Neural crest cell (in vitro differentiated cells): ENCODE measurements at places on chromosomes 7 and 10. TPM values are rescaled to one million over a fixed set of nuclear protein-coding genes. Genes with fewer than 3 reads are reported as not detected.

GRCh38 chr10:89642193-89642592, 2.8 kb downstream of the PANK1 start:
- no peak for DNase-seq

- no peak for DNase-seq
Observed at GRCh38 chr7:134351424-134351823, 34.7 kb upstream of the SLC35B4 start.

EBLN1 gene
- not detected in 2 replicates for total RNA-seq

- DNase-seq = no peak
Observed at GRCh38 chr10:124465003-124465776, 3.6 kb downstream of the LHPP start.

DNA sequence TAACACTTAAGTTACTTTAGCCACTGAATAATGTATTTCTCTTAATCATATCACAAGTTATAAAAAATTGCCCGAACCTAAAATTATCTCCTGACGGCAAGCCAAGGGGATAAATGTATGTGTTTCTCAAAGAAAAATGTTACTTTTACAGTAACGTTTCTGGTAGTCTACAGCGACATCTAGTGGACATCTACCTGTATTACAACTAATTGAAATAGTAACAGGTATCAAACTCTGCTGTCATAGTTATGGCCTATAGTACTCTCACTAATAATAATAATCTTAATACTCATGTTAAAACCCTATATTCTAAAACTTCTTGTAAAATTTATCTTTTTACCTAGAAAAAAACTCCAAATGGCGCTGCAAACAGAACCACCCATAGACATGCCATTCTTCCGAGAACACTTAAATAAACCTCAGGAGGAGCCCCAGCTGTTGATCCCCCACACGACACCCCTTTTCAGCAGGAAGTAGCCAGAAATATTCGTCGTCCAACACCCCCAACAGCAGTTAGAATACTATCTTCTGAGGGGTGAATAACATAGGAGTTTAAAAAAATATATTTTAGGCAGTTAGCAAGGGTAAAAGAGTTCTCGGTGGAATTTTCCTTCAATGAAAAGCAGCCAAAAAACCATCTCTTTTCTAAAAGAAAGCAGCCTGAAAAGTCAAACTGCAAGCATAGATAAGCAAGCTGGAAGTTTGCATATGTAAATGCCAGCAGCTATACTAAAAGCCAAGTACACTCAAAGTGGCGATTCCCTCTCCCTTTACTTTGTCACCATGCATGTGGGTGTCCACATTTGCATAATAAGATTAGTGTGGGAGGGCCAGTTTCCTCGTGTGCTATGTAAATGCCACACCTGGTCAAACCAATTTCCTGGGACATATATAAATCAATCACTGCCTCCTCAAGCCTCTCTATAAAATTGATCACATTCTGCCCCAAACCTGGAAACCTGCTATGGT, 40.5 kb upstream of the ZNF107 start:
- no peak for DNase-seq

DNA sequence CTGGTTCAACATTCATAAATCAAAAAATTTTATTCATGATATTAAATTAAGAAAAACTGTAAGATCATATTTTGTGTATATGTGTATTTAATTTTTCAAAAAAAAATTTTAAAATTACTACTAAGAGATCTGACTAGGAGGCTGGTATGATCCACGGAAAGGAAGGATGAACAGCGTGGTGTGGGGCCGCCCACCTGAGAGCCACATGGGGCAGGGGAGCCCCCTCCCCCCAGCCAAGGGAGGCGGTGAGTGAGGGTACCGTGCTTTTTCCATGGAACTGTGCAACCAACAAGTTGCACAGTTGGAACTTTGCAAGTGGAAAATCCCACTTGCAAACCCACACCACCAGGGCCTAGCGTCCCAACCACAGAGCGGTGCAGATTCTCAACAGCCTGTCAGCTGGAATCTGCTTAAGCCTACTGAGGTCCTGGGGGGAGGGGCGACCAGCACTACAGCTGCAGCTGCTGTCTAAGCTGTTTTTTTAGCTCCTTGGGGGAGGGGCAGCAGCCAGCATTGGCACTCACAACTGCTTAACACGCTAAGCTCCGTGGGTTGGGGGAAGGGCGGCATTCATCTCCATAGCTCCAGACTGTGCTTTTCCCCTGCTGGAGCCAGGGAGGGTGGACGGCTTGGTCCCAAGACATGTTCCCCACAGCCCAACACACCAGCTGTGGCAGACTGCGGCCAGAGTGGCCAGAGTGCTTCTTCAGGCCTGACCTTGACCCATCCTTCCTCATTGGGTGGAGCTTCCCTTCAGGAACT, 94.2 kb upstream of the IGFBP3 start:
- peak; percentile 54 for DNase-seq

GRCh38 chr10:78776756-78777155, 292.0 kb upstream of the ZMIZ1 start:
- no peak for DNase-seq

FGL2 gene
- total RNA-seq = not detected in 2 replicates

DNA sequence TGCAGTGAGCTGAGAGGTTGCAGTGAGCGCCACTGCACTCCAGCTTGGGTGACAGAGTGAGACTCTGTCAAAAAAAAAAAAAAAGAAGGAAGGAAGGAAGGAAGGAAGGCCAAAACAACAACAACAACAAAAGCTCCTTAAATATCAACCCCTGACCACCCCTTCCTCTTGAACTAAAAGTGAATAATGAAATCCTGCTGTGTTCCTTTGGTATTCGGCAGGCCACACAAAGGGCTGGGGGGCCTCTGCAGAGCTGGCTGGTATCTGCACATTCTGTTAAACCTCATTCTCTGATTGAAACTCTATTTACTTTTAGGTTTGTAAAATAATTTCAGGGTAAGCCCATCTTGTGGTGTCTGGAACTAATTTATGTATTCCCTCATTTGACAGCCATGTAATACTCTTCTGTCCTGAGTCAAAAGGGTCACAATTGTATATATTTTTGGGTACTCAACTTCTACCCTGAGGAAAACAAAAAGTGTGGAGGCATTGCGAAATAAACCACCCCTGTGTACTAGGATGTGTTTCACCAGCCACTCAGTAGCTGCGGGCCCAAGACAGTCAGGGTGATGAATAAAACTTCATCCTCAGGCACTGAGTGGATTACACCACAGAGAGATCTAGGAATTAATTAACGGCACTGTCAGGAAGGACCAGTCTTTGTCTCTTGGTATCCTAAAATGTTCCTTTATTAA, 446.4 kb upstream of the PFKP start:
- no peak for DNase-seq

WAPL gene
- 54.0 and 55.4 TPM in 2 replicates for total RNA-seq

MLXIPL gene
- 0.80 and 1.1 TPM in 2 replicates for total RNA-seq

DNA sequence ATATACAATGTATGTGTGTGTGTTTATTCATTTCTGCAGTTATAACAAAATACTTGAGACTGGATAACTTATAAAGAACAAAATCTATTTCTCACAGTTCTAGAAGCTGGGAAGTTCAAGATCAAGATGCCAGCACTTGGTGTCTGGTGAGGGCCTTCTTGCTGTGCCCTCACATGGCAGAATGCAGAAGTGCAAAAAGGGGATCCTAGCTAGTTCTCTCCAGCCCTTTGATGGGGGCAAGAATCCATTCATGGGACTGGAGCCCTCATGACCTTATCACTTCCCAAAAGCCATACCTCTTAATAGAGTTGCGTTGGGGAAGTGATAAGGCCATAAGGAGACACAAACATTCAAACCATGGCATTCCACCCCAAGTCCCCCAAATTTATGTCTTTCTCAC, 8.4 kb downstream of the GRB10 start:
- DNase-seq = no peak

CFAP46 gene
- 3.7 and 4.4 TPM in 2 replicates for total RNA-seq

- DNase-seq = no peak
Observed at GRCh38 chr7:124697746-124698145, 67.8 kb downstream of the GPR37 start.

DNA sequence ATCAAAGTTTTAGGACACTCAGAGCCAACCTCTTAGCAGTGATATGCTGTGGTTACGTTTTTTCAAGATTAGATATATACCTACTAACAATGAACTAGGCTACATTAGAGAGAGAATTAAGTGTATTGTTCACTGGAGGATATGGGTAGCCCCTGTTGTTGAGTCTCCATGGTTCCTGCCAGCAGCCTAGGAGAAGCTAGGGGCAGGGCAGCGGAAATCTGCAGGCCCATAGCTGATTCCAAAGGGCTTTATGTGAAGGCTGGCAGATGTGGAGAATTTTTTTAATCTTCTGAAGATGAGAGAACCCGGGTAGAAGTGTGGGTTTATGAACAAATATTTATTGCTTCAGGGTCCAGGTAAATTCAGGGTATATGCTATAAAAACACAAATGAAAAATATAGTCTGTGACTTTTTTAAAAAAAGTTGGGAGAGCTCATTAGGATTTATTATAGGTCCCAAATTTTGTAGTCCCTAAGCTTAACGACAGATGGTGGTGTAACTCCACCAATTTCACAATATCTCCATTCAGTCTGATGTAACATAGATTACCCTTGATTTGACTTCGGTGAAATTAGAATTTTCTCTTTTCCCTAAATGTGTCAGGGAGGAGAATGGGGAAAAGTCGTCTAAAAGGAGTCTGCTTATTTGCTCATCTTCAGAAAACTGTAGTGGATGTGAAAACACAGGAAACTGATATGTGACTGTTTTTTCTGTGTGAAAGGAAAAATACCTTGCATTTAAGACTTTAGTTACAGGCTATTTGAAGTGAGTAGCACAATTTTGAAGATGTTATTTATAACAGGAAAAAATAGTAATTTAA, 163.0 kb upstream of the PPP1R3A start:
- DNase-seq = peak; percentile 18

GRCh38 chr7:2128601-2129322, 104.0 kb downstream of the MAD1L1 start:
- no peak for DNase-seq

GRCh38 chr10:79314761-79315601, 32.3 kb upstream of the PPIF start:
- DNase-seq = no peak

NFE2L3 gene
- total RNA-seq = 2.4 and 3.5 TPM in 2 replicates

DNA sequence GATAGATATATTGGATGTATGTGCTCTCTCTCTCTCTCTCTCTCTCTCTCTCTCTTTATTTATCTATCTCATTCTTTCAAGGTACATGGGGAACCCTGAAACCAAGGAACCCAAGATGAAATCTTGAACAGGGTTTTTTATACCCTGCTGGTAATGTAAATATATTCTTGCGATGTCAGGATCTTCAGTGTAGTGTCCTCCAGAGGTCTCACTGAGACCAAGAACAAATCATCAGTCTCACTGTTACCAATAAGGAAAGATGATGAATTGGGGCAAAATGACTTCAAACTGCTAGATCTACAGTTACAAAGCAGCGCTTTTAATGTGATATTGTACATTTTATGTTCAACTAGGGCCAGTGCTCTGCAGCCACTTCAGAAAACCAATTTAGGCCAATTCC, 423.5 kb downstream of the ANKRD7 start:
- DNase-seq = no peak

DNA sequence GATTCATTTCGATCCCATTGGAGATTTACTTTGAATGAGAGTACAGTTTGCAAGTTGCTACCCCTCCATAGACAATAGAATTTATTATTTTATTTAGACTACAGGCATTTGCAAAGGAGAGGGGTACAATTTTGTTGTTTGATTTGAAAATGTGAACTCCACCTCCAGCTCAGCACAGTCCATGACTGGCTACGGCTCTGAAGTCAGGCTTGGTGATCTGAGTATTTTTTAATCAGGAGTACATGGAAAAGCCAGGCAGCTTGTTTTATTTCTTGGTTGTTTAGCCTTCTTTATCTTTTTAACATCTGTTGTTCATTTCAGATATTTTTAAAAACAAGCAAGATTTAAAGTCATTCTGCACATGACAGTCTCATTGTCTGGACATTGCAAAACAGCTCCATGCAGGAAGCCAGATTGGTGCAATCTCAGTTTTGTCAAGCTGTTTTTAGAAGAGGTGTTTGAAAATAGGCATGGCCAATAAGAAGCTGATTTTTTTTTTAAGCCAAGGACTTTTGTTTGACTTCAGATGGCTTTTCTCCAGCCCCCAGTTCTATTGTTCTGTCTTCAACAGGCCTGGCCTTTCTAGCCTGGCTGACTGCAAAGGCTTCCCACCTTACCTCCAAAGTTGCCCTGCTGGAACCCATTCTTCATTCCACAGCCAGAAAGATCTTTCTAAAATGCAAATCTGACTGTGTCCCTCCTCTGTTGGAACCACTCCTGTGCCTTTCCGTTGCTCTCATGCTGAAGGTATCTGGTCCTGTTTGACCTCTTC, 12.2 kb downstream of the PLXDC2 start:
- DNase-seq = no peak

- no peak for DNase-seq
Observed at GRCh38 chr7:696812-697551, 29.5 kb upstream of the DNAAF5 start.

DNA sequence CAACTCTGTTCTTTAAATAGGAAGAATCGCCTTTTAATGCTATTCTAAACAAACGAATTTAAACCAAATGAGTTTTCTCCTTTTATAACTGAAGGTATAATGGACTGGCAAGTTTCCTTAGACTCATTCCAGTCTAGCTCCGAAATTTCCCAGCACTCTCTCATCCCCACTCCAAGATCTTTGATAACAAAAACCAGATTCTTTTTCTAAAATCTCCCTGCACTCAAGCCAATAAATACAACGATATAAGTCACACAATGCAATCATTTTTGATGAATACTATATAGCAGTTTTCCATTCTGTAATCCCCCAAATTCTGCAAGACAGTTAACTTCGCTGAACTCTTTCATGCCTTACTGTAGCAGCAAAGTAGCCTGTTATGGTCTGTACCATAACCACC, 1.9 kb downstream of the OGA start:
- no peak for DNase-seq

SLC16A9 gene
- total RNA-seq = 21.0 and 23.1 TPM in 2 replicates

DNA sequence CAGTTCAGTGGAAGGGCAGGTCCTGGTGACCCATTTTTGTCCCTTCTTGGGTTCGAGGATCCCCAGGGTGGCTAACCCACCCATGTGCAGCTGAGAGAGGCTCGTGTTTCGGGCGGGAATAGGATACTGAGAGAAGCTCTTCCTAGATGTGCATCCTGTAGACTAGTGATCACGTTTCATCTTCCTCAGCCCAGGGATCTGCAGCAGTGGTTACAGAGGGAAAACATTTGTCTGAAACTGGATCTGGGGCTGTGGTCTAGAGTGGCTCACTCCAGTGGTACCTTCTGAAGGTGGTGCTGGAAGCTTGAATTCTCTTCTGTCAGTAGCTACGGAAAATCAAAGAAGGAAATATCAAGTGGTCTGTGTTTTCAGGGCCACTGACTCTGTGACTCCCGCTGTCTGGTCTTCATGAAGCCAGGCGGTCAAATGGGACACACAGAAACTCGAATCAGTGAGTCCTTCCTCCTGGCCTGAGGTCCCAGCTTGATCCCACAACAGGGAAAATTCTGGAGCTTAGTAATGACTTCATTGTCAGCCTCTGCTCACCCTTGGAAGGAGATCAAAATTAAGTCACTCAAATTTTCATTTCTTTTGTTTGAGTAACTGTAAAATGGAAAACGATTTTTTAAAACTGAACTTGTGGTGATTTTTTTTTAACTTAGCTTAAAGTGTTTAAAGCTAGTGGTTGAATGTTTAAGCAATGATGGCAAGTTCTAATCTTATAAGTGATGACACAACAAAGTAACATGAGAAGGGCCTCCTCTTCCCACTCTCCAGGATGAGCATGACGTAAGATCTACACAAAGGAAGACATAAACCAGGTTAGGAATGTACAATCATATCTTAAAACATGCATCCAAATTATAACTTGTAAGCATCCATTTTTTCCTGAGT, 469.3 kb upstream of the KLF6 start:
- no peak for DNase-seq
